Stimulated activated CD8-positive, alpha-beta memory T cell treated with anti-CD3 and anti-CD28 coated beads, Interleukin-7, amount 100 ng/mL, for 1 hour (primary cell): ENCODE measurements at places on chromosomes 4 and X.

- no peak for DNase-seq
These were observed 253.7 kb downstream of the CENPC start for GRCh38 chr4:67291644-67292043.

GRCh38 chrX:154466036-154466435 is 8.0 kb downstream of the PLXNA3 start:
- DNase-seq: no peak

GRCh38 chr4:89056292-89056952 is 563 bp downstream of the FAM13A start:
- DNase-seq: no peak

- no peak for DNase-seq
These were observed 483.7 kb upstream of the FTHL17 start for GRCh38 chrX:31555506-31555905.

GRCh38 chrX:1932231-1932630 is 317.4 kb downstream of the ASMT start:
- DNase-seq: no peak

DNA sequence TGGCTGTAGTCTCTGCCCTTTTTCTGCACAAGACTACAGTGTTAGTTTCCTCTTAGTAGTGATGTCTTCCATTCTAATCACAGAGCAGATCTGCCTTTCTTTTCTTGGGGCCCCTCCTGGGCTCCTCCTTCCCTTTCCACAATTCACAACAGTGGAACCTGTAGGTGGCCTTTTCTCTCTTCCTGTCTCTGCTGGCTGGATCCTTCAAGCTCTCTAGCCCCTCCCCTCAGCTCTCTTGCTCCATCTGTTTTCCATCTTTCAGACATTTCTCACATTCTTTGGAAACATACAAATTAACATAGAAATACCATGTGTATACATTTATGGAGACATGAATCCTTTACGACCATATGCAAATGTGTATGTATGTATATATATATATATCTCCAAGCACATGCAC is 304 bp upstream of the SPIN2A start:
- no peak for DNase-seq

- no peak for DNase-seq
These were observed 41.2 kb downstream of the ZFYVE28 start for GRCh38 chr4:2377241-2377640.

- no peak for DNase-seq
These were observed 3.1 kb downstream of the ZNF827 start for GRCh38 chr4:145935253-145936141.

DNA sequence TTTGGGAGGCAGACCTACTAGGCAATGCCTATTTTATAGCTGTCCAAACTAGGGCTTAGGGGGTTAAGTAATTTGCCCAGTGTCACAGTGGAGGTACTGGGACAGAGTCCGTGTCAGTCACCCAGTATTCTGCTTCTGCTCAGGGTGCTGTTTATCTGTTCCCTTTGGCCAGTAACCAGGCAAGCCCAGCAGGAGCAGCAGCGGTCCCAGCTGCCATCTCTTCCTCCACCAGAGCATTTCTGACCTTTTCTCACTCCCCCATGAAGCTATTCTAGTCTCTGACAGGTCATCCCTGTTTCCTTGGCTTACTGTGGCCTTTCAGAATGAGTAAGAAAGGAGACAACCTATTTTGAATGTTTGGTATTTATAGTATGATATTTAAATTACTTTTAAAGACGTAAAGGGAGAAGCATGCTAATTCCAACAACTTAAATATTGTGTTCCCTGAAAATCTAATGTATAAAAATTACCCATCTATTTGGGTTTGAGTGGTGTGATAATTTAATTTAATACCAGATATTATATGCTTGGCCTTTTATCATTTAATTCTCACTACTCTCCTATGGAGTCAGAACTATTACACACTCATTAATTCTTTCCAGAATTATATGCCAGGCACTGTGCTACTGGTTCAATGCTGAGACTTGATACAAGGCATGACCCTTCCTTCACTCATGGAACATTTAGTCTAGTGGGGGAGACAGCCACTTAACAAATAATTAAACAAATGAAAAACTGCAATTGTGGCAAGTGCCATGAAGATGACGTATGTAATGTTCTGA is 60.6 kb downstream of the RPS6KA3 start:
- no peak for DNase-seq

DNA sequence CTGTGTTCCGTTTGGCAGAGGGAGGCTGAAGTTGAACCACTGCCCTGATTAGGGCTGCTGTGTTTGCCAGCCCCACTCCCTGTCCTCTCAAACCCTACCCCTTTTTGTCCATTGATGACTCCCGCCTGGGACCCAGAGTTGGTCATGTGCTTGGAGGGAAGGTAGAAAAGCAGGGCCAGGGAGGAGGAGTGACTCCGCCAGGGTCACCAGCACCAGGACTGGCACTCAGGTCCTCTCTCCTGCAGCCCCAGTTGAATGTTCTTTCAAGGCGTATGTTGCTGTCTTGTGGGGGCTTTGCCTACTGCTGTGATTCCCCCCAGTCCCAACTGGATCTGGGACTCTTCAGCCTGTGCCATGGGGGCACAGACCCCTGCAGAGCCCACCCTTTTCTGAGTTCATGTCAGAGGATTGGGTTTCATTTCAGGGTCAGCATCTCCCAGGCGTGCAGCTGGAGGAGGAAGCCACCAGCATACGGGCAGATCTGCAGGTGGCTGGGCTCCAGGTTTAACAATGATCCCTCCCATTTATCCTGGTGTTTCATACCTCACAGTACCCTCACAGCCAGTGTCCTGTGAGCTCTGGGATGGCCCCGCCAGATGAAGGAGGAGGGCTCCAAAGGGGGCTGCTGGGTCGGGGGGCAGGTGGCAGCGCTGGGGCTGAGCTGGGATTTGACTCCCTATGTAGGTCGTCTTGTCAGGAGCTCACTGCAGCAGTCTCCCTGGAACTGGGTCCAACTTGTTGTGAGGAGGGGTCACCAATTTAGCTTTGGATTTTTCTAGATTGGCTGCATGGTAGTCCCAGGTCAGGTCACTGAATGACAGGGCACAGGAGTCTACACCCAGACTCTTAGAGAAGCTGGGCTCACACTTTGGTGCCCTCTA is 55.7 kb downstream of the MSX1 start:
- no peak for DNase-seq

DNA sequence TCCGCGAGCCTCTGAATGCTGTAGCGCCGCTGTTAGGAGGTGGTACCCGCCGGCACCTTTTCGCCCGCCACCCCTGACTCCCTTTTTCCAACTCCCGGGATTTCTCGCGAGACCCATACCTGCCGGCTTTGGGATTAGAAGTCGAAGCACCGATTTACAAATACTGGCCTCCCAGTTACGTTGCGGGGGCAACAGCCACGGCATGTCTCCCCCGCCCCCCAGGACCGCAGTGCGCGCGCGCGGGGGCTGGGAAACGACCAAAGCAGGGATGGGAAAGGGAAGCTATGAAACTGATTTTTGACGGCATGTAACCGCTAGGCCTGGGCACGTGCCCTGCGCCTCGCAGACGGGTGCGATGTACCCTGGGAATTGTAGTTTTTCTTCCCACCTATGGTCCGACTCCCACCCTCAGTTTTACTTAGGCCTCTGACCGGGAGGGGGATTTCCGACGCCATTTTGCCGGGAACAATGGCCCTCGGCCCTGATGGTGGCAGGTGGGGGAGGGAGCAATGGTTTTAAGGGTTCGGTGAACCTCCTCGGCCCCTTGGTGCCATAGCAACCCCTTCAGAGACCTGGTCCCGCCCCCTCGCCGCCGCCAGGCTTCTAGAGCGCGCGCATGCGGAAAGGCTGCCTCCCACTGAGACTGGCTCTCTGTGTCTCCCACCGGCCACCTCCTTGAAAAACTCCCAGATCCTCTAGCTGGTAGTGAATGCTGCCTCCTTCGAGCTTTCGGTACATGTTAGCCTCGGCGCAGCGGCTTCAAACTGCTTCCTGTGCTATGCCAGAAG is 772 bp upstream of the WNK3 start:
- DNase-seq: peak; percentile 2

GRCh38 chr4:115249808-115250207 is 136.4 kb upstream of the NDST4 start:
- DNase-seq: no peak

DNA sequence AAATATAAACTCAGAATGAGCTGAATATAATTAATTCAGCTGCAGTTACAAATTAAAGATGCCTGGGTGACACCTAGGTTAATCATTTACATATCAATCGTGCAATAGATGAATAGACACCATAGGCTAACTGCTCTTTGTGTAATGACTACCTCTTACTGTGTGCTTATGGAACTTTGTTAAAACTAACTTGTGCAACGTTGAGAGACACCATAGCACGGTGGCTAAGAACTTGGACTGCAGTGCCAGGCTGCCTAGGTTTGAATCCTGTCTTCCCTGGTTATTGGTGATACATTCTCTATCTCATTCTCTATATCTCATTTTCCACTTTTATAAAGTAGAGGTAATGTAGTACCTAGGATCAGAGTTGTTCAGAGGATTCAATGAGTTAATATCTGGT is 46.9 kb downstream of the SMAD1 start:
- no peak for DNase-seq

- no peak for DNase-seq
These were observed 124.7 kb upstream of the C1QTNF7 start for GRCh38 chr4:15303052-15303641.

DNA sequence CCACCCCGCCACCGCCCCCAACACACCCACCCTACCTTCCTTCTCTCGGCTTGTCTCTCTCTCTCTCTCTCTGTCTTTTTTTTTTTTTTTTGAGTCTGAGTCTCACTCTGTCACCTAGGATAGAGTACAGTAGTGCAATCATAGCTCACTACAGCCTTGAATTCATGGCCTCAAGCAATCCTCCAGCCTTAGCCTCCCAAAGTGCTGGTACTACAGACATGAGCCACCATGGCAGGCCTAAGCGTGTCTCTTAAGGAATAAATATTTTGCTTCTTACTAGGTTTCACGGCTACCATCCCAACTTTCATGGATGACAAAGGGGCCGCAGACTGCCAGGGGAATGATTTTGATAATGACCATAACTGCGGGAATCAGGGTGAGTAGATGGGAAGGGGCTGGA is 55.8 kb downstream of the SSX7 start:
- DNase-seq: no peak

DNA sequence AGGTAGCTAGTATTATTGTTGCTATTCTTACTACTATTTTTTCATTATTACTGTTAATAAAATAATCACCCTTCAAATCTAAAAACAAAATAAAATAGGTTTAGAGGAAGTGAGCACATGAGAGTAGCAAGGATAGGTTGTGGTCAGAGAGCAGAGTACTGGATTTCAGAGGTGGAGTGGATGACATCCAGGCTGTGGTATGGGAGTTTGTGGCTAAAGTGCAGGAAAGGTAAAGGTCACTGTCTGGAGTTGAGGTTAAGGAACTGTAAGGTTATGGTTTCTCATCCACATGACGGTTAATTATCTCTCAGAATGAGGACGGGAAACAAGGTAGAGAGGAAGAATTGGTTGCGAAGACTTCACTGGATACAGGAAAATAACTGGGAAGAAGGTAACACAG is 27.7 kb downstream of the STEEP1 start:
- no peak for DNase-seq

GRCh38 chr4:53012738-53013137 is 150.6 kb downstream of the RASL11B start:
- DNase-seq: no peak

GRCh38 chrX:71941776-71942175 is 31.1 kb downstream of the NHSL2 start:
- DNase-seq: no peak

- DNase-seq: no peak
These were observed 29.0 kb upstream of the C4orf50 start for GRCh38 chr4:6047130-6047673.

DNA sequence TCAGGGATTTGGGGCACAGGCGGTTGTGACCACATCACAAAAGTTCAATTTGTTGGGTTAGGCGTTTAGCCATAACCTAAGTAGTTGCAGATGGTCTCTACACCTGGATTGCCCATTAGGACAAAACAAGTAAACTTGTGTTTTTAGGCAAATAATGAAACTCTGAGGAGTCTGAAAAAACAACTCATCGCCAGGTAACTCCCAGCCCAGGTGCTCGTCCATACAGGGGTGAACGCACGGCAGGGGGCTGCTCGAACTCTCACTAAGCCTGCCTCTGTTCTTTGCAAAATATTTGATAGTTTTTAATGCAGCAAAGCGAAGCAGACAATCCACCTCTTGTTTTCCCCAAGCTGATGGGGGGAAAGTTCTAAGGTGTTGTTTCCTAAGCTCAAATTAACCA is 559 bp upstream of the RHOH start:
- DNase-seq: no peak

GRCh38 chrX:154443479-154443910 is 446 bp upstream of the FAM50A start:
- DNase-seq: no peak

DNA sequence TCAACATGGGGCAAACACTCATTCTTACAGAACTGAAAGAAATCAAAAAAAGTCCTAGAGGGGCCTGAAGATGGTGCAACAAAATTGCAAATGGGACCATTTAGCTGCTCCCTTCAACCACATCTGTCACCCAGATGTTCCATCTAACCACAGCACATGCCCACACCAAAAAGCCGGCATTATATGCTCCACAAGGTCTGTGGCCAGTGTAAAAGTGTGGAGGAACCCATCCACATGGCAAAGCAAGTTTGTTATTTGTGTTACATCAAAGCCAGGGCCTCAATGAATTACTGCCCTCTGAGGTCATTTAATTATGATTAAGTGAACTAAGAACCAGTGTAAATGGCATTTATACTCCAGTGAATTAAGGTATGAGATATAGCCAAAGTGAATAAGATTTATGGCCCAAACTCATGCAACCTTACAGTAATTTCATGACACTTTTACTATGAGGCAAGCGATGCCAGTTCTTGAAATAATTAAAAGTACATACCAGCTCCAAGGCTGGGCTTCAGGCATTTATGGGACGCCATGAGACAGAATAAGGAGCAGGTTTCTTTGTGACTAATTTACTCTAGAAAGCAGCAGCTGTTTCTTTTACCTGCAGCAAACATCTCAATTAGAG is 48.7 kb upstream of the FGF16 start:
- DNase-seq: no peak

- DNase-seq: no peak
These were observed 44.9 kb upstream of the PRSS48 start for GRCh38 chr4:151231915-151232595.

DNA sequence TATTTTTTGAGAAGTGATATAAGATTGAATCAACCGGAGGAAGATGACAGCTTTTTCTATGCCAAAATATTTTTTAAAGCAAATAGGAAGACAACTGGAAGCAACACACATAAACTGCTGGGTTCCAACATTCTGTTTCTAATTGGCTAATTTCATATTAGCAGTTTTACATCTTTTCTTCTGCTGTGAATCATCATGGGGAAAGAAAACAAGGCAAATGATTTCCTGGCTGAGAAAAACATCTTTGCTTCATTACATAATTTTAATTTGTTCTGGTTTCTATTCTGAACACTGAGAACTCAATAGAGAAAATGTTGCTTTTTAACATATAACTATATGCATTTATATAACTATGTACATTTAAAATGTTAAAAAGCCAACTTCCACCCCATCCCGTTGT is 2518.5 kb downstream of the ARAP2 start:
- no peak for DNase-seq

DNA sequence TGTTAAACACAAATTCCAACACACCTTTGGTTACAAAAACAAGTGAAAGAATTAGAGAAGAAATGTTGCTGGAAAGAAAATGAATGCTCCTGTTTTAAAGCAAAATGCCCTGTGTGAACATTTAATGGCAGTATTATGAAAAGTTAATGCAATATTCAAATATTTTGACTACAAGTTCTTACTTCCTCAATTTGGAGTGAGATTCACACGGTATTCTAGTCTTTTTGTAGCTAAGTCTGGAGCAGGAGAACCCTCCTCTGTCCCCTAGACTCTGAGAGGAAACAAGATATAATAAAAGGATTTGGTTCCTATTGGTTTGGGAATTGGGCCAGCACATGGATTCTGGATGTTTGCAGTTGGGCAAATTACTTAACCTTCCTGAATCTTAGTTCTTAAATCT is 12.7 kb downstream of the MAD2L1 start:
- no peak for DNase-seq
